ENCODE measurements at places on chromosomes 13 and 19.

GRCh38 chr13:112910616-112911280 is 58.3 kb upstream of the MCF2L start:
- no peak for DNase-seq

DNA sequence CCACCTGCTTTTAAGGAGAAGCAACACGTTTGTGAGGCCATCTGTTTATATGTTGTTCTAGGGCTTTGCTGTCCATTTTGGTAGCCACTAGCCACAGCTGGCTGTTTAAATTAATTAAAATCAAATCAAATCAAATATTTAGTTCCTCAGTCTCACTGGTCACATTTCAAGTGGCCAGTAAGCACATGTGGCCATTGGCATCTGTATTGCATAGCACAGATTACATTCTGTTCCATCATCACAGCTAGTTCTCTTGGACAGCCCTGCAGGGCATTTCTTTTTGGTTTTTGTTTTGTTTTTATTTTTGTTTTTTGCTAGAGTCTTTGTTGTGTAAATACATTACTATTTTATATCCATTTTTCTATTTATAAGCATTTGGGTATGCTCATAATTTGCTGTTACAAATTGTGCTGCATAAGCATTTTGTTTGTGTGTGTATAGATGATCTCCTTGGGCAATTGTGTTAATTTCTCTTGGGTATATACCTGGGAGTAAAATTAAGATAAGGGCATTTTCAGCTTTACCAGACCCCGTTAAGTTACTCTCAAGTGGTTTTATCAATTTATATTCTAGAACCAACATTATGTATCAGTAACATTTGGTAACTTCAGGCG is 31.3 kb downstream of the SAE1 start:
- no peak for DNase-seq

DNA sequence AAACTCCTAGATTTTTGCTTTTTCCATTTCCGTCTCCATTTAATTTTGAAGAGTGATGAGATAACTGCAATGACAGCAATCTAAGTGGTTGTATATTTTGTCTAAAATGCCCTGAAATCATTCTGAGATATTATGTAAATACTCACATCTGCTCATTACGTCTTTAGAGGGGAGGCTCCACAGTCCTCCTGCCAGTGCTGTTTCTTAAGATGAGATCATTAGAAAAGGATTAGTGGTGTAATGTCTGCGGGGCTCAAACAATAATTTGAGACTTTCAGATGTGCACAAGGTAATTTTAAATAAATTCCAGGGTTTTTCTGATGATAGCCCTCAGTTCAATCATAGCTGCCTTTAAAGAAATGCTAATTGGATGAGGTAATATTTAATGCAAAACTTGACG is 437.9 kb downstream of the FOXO1 start:
- DNase-seq = no peak

- peak; percentile 58 for DNase-seq
These were observed 76.6 kb upstream of the STK24 start for GRCh38 chr13:98653463-98653985.

DNA sequence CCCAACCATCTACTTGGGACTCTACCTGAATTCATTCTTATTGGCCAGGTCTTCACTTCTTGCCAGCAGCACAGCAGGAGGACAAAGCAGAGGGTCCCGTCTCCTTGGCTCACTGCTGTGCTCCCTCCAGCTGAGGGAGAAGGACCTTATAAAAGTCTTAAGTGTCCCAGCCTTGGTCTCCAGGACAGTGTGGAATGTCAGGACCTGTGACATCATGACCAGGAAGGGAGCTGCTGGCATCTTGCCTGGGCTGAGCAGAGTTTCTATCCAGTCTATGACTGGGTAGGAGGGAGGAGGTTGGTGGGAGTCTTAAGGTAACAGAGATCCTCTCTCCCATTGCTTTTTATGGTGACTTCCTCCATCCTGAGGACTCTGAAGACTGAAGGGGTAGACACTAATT is 56.6 kb upstream of the ANKRD10 start:
- DNase-seq = no peak

DNA sequence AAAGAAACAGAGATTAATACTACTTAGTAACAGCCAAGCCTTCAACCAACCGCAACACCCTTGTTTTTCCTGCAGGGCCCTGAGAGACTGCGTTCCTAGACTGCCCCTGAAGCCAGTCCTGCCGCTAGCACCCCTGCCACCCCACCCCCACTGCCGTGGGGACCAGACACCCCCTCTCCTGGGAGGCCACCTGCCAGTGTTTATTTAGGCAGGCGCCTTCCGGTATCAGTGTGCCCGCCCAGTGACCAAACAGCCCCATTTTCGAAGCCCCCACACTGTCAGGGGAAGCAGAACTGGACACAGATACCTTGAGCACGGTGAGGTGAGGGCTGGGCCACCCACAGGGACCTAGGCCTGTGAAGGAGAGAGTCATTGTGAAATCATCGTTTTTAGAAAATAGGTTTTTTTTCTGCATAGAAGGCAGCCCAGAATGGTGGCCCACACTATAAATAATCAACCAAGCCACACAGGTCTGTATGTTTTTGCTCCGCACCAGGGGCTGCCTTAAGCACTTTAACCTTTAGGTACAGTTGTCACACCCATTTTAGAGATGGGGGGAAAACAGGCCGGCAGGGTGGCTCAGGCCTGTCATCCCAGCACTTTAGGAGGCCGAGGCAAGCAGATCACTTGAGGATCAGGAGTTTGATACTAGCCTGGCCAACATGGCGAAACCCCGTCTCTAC is 3.5 kb upstream of the TLE5 start:
- DNase-seq = no peak

All from activated CD4-positive, CD25-positive, alpha-beta regulatory T cell (primary cell).